ENCODE measurements at places on chromosomes 3 and 15.

DNA sequence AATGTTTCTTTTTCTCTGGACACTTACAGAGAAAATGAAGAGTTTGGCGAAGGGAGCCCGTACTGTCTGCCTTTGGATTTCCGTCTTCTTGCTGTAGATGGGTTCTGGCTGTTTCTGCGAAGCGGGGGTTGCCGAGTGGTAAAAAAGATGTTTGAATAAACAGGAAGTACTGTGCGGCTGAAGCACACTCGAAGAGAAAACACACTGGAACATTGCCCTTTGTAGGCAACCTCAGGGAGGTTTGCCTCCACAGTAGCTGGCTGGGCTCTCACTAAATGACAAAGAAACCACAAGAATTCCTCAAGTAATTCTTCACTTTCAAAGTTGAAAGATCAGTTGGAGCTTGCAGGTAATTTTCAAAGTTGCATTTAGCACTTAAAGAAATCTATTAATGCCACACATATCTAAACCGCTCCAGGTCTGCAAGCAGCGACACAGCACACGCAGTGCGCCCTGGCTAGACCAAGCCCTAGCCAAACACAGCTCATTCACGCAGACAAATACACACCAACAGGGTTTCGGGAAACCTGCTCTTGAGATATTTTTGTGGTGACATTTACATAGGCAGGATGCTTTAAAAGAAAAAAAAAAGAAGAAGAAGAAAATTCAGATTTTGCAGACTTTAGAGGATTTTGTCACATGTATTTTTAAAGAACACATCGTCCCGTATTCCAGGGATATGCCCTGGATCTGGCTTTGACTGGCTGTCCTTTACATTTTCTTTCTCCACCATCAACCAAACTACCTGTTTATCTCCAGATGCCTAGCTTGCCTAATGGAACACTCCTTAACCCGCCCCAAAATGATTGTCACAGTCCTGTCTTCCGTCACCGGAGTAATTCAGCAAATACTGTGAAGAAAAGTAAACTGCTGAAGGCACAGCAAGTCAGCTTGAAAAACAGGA, 452.8 kb downstream of the FOXP1 start:
- peak; percentile 57 for DNase-seq

GRCh38 chr15:55282284-55282833, 7.3 kb downstream of the RAB27A start:
- DNase-seq = no peak

DNA sequence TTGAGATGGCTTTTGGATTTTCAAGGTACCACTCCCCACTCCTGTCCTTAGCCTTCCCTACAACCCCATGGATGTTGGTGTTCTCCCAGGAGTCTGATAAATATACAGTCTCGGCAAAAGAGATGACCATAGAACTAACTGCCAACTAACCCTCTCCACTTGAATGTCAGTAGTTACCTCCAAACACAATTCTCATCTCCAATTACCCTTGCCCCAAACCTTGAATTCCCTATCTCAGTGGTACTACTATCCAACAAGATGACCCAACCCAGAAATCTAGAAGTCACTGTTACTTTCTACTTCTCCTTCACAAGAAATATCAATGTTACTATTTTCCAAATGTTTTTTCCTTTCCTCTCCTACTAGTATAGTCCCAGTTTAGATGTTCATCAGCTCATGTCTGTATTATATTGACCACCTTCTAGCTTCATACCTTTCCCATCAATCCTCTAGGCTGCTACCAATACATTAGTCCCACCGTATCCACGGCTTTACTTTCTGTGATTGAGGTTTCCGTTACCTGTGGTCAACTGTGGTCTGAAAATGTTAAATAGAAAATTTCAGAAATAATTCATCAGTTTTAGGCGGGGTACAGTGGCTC, 38.1 kb downstream of the PIGB start:
- no peak for DNase-seq

DNA sequence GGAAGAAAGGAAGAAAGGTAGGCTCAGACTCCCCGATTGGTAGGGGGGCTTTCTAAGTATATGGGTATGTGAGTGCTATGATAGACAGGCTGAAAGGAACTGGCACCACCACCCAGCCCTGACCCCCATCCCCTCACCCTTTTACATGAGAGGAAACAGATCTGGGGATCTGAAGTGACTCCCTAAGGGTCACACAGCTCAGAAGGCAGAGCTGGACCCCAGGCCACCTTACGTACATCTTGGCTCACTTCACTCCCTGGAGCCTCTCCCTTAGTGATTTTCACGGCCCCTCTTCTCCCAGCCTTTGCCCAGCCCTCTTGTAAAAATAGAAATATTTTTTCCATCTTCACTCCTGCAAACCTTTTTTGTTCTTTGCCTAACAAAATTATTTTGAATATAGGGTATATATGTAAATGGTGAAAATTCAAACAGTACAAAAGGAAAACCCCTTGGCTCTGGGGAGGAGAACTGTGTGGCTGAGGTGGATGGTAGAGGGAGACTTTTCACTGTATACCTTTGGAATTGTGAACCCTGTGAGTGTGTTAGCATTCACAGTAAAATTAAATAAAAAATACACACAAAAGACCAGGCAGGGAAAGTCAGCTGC, 34.8 kb upstream of the POLG start:
- DNase-seq = no peak

DNA sequence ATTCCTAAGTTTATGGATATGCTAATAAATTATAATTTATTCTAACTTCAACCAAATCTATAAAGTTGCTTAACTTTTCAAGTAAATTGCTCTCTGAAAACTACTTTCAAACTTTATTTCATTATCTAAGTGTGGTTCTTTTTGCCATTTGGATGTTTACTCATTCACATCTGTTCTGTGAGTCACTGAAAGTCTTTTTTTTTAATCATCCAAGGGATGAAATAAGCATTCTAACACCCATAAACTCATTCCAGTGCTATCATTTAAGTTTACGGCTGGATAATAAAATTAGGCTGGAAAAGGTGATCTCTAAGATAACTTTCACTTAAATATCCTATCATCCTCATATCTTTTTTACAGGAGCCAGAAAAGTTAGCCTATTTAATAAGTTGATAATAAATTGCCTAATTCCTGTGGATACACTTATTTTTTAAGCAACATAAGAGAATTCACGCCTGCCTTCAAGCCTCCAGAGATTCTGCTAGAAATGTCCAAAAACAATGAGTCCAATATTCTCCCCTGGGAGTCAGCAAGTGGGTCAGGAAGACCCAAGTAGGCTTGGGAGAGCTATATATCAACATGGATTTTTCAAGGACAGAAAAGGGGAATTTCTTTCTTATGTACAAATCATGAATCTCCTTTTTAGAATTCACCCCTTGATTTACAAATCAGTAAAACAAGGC, 25.8 kb downstream of the SCG3 start:
- no peak for DNase-seq

DNA sequence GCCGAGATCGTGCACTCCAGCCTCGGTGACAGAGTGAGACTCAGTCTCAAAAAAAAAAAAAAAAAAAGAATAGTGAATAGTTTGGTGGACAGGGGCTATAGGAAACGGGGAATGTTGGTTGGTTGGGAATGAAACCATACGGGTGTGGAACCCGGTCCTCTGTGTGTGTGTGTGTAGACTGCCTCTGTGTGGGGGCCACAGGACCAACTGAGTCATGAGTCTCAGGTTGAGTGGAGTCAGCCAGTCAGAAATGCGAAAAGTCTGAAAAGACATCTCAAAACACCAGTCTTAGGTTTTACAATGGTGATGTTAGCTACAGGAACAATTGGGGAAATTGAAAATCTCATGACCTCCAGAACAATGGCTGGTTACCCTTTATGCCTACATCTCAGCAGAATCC, 44.5 kb downstream of the ZDHHC19 start:
- no peak for DNase-seq

GRCh38 chr15:40992241-40992741, 39.0 kb downstream of the CHAC1 start:
- no peak for DNase-seq

GRCh38 chr3:186053954-186054791, 54.7 kb downstream of the ETV5 start:
- DNase-seq = no peak

GRCh38 chr3:43638594-43639447, 17.0 kb upstream of the ANO10 start:
- no peak for DNase-seq

GRCh38 chr15:68775671-68776476, 44.8 kb downstream of the ANP32A start:
- DNase-seq = no peak

- no peak for DNase-seq
Measured at GRCh38 chr3:181919375-181919774, 207.7 kb downstream of the SOX2 start.

DNA sequence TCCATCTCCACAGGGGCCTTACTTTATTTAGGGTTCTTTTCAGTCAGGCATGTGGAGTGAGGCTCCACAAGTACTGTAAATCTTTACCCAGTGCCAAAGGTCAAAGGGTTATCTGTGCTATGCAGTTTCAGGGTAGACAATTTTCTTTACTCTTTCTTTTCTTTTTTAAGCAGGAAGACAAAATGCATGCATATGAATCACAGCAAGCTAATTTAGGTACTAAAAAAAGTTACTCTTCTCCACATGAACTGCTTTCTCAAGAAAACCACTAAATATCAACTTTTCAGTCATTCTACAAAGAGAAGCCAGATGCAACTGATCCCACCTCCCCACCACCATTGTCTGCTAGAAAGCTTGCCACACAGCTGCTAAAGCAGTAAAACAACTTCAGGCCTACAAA, 73.3 kb upstream of the PYGO1 start:
- no peak for DNase-seq

GRCh38 chr15:73564255-73564654, 68.9 kb downstream of the NPTN start:
- no peak for DNase-seq

DNA sequence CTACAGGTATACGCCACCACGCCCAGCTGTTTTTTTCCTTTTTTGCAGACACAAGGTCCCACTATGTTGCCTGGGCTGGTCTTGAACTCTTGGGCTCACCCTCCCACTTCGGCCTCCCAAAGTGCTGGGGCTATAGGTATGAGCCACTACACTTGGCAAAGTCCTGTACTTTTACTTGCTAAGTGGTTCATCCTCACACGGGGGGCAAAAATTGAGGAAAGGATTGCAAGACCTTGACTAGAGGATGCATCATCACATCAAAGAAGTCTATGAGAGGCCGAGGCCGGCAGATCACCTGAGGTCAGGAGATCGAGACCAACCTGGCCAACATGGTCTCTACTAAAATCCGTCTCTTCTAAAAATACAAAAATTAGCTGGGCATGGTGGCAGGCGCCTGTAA, 116.5 kb upstream of the FAM174B start:
- DNase-seq = no peak

GRCh38 chr15:23083115-23083514, 43.7 kb upstream of the TUBGCP5 start:
- DNase-seq = no peak

GRCh38 chr3:82082796-82083195, 321.4 kb upstream of the GBE1 start:
- no peak for DNase-seq

DNA sequence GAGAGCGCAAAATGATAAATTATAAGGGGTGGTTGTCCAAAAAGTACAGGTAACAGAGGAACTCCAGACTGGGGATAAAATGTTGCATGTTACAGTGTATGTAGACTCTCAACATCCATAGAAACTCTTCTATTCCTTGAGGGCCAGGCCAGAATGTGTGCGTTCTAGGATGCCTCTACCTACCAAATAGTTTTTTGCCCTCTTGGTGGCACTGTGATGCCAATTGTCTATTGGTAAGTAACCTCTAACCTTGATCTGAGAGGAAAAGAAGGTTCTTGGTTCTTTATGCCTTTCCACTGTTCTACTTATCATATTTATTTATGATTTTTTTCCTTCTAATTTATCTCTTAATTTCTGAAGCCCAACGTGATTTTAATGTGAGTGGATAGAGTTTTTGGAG, 424.6 kb downstream of the GRM7 start:
- DNase-seq = no peak

DNA sequence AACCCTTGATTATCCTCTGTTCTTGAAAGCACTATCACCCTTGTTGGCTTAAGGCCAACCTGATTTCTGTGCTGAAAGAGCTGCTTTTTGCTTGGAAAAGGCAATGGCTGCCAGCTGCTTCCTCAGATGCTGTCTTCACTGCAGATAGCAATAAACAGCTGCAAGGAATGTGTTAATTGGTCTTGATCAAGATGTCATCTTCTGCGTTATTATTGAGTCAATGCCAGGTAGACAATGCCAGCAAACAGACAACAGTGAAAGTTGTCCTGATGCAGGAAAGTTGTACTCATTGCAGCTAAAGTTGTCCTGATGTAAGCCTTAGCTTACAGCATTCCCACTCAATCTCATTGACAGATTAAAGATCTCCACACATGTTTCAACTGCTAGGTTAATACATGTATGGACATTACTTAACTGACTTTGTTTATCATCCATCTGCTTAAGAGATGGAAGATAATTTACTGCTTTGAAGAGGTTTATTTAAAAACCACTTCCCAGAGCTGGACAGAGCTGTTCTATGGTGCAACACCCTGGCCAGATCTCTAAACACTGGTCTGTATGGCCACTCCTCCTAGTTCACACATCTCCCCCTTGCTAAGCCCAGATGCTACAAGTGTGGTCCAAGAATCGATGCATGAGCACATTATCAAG, 251.0 kb upstream of the MCTP2 start:
- DNase-seq = no peak

GRCh38 chr3:74845081-74845480, 230.6 kb upstream of the CNTN3 start:
- DNase-seq = no peak

DNA sequence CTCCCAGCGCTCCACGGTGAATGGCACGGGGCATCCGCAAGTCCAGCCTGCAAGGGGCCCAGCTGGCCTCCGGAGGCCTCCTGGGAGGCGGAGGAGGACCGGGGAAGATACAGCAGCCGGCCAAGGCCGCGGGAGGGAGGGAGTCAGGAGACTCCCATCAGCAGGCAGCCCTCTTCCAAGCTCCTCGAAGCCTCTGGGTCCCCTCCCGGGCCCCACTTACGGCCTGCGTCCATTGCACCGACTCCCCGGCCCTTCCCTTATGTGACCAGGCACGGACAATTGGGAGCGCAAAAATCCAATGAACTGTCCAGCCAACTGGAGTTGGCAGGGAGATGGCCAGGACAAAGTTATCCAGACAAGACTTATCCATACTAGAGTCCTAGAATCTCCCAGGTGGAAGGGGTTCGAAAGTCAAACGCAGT, 668 bp downstream of the MFGE8 start:
- no peak for DNase-seq

DNA sequence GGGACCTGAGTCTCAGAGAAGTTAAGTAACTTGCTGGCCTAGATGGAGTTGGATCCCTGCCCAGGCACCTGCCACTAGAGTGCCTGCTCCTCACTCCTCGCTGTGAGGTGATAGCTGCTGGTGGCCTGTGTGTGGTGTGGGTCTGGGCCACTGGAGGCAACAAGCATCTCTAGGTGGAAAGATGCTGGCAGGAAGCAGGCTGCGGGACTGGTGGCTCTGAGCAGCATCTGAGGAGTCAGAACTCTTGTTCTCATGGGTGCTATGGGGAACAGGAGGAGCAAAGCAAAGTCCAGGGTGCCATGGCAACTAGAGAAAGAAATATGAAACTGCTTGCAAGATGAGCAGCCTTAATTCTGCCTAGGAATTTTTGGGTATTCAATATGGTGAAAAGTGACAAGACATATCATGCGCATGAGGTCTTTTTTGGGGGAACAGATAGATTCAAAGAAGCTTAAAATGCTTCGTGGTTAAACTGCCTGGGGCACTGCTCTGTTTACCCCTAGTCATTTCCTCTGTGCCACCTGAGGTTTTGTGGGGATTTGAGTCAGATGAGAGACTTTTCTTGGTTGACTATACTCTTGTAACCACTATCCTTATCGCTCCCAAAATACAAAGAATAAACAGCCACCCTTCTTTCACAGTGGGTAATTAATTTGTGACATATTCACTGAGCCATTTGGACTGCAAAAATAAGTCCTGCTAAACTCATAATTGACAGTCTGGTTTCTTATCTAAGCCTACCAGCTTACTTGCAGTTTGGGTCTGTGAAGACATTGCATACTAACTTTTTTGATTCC, 50.3 kb downstream of the MED12L start:
- DNase-seq = no peak

Measured in activated CD8-positive, alpha-beta memory T cell treated with anti-CD3 and anti-CD28 coated beads for 1 hour (primary cell).